ENCODE measurements at places on chromosomes 2 and 18.

GRCh38 chr2:118851650-118852049, 4.2 kb upstream of the EN1 start:
- no peak overlapping the region for H3K27ac ChIP-seq
- no peak for DNase-seq
- no peaks in the 10 kb centered on the region for H3K36me3 ChIP-seq
- H3K4me1 ChIP-seq: no peaks in the 10 kb centered on the region

DNA sequence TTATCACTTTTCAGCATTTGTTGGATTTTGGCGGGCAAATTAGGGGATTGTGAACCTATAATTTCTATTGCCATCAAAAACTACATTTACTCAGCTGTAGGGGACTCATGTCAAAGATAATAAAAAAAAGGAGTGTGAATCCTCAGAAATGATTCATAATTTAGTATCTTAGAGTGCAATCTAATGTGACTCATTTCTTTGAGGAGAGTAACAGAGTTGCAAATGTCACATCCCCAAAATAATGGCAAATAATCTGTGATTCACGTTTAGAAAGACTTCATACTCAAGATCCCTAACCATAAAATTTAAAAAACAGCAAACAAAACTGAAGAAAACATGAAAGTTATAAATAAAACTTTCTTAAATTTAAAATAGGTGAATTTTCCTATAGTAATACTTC, 373.0 kb downstream of the CDH2 start:
- H3K4me1 ChIP-seq: no peaks in the 10 kb centered on the region
- no peak overlapping the region for H3K27ac ChIP-seq
- no peak for DNase-seq
- no peak overlapping the region for H3K4me3 ChIP-seq
- H3K27me3 ChIP-seq: no peaks in the 10 kb centered on the region

DNA sequence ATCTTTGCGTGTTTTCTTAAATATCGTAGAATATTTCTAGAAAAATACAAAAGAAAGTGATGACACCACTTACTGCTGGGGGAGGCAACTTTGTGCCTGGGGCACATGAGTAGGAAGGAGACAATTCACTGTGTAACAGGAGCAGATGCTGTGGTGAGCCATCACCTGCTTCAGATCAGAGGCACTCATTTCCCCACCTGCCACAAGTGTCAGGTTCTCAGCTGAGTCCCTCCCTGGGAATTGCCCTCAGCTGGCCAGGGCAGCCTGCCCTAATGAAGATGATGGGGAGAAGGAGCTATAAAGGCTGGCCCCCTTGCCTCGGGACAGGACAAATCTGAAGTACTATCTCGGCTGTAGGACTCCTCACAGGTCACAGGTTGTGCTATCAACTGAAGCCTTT, 322.8 kb downstream of the STK39 start:
- no peak for DNase-seq
- no peaks in the 10 kb centered on the region for H3K4me1 ChIP-seq
- H3K36me3 ChIP-seq: no peaks in the 10 kb centered on the region
- H3K4me3 ChIP-seq: no peak overlapping the region

DNA sequence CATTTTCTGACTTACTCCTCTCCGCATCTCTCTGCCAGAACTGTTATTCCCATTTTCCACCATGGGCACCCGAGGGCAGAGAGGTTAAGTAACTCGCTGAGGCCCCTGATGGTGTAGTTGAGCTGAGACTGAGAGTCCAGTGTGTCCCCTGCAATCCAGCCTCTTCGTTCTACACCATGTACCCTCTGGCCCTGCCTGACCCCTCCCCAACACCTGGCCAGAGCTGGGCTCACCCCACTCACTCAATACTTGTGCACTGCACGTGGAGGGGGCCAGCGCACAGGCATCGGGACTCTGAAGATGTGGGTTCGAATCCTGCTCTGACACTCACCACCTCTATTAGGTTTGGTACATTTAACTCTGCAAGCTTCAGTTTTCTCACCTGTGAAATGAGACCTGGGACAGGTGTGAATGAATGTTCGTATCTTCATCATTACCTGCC, 24.3 kb upstream of the FOSL2 start:
- H3K4me1 ChIP-seq: peaks cover 18% of the 10 kb centered on the region
- no peaks in the 10 kb centered on the region for H3K36me3 ChIP-seq
- no peak overlapping the region for H3K4me3 ChIP-seq
- no peaks in the 10 kb centered on the region for H3K27me3 ChIP-seq

DNA sequence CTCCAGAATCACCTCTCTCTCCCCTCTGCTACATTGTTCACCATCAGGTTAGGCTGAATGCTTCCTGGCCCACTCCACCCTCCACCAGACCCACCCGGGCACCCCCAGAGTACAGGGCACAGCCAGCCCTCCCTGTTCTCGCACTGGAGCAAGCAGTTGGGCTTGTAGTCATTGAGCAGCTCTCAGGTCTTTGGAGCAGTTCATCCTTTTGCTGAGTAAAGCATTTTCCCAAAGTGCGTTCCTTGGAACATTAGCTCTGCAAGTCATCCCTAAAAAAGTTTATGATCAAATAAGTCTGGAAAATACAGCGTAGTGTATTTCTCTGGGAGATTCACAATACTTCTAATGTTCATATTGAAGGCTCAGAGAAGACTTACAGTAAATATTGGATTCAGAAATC, 103.5 kb upstream of the DAPL1 start:
- H3K4me1 ChIP-seq: no peaks in the 10 kb centered on the region
- H3K27ac ChIP-seq: no peak overlapping the region
- peaks cover 9% of the 10 kb centered on the region for H3K27me3 ChIP-seq
- DNase-seq: no peak
- no peaks in the 10 kb centered on the region for H3K36me3 ChIP-seq

- H3K27me3 ChIP-seq: peaks cover 38% of the 10 kb centered on the region
- DNase-seq: no peak
- no peak overlapping the region for H3K27ac ChIP-seq
- H3K36me3 ChIP-seq: no peaks in the 10 kb centered on the region
Observed at GRCh38 chr18:48975120-48975816, 24.5 kb upstream of the SMAD7 start.

DNA sequence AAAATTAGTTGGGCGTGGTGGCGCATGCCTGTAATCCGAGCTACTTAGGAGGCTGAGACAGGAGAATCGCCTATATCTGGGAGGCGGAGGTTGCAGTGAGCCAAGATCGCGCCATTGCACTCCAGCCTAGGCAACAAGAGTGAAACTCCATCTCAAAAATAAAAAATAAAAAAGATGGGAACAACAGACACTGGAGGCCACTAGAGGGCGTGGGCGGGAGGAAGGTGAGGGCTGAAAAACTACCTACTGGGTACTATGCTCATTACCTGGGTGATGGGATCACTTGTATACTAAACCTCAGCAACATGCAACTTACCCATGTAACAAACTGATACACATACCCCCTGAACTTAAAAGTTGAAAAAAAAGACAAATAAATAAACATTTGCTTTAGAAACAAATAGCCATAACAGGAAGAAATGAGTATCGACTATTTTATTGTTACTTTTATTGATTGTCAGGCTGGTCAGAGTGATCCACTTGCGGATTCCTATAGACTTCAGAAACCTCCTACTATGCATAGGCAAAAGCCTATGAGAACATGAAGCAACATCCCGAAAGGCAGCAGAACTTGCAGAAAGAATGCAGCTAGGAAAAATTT, 61.0 kb downstream of the TMEM163 start:
- H3K27ac ChIP-seq: no peak overlapping the region
- peaks cover 19% of the 10 kb centered on the region for H3K4me1 ChIP-seq
- no peaks in the 10 kb centered on the region for H3K36me3 ChIP-seq
- no peak for DNase-seq
- H3K27me3 ChIP-seq: no peaks in the 10 kb centered on the region
- no peak overlapping the region for H3K4me3 ChIP-seq

Measured in T-cell (primary cell).